ENCODE measurements at places on chromosomes 11 and 22.

- no peak for DNase-seq
Observed at GRCh38 chr11:34727228-34727737, 106.4 kb downstream of the EHF start.

GRCh38 chr11:117946842-117947526 lies 17.8 kb upstream of the TMPRSS13 start:
- DNase-seq = peak; percentile 63

GRCh38 chr22:20957683-20958431 lies 9.2 kb upstream of the AIFM3 start:
- no peak for DNase-seq

DNA sequence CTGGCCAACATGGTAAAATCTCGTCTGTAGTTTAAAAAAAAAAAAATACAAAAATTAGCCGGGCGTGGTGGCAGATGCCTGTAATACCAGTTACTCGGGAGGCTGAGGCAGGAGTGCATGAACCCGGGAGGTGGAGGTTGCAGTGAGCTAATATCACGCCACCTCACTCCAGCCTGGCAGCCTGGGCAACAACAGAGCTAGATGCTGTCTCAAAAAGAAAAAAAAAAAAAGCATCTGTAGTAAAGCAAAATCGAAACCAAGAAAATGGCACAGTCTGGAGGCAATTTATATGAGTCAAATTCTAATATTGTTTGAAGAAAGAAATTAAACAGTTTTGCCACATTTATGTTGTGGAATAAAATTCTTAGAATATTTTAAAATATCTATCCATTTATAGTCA lies 365.0 kb upstream of the CHORDC1 start:
- no peak for DNase-seq

DNA sequence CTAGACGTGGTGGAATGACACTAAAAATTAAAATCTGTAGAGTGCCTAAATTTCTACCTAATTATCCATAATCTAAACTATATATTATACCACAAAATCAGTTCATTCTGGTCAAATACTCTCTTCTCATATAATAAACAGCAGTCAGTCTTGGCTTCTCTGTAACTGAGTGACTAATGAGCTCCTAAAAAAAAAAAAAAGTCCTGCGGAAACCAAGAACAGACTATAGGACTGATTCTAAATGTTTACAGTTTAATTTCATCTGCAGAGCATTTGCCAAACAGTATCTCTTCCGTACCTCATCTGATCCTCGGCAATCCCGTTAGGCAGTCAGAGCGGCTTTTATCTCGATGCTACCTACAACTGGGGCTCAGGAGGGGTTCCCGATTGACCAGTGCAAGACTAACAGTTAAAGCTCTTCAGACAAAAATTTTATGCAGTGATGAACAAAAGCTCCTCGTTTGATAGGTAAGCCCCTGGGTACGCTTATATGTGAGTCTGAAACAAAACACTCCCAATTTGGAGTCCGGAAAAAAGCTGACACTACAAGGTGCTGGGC lies 686 bp downstream of the KIF18A start:
- no peak for DNase-seq

DNA sequence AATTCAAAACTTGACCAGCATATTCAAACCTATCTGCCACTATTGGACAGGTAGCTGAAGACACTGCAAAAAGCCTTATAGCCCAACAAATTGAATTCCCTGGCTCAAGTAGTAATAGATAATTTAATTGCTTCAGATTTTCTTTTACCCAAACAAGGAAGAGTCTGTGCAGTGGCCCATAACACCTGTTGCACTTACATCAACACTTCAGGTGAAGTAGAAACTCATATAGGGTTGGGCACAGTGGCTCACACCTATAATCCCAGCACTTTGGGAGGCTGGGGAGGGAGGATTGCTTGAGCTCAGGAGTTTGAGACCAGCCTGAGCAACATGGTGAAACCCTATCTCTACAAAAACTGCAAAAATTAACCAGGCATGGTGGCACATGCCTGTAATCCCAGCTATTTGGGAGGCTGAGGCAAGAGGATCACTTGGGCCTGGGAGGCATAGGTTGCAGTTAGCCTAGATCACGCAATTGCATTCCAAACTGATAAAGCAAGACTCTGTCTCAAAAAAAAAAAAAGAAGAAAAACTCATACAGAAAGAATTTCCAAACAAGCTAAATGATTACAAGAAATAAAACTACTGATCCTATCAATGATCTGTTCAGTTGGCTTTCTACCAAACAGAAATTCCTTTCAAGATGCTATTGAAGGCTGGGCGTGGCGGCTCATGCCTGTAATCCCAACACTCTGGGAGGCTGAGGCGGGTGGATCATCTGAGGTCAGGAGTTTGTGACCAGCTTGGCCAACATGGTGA lies 9.5 kb downstream of the FOLR3 start:
- DNase-seq = no peak

DNA sequence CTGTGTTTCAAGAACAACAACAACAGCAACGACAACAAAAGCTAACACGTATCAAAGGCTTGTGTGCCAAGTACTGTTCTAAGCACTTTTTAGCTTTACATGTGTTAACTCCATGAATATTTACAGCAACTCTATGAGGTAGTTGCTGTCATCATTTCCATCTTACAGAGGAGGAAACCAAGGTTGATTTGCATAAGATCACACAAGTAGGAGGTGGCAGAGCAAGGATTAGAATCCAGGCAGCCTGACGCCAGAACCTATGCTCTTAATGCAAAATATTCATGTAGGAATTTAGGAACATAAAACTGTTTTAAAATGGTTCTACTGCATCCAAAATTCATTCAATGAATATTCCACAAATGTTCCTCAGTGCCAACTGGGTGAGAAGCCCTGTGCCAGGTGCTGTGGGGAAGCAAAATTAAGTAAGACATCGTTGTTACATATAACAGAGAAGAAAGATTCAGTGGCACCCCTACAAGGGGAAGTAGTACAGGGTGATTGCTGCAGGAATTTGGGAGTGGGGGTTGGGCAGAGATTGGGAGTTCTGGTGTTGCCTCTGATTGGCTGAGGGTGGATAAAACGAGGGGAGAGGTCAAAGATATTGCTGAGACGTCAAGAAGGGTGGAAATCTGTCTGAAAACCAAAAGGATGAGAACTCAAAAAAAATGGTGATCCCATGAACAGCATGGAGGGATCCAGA lies 86.1 kb upstream of the ARHGAP20 start:
- DNase-seq = no peak

Measured in stimulated activated CD4-positive, alpha-beta T cell treated with anti-CD3 and anti-CD28 coated beads, TNF-alpha, amount 100 ng/mL, for 4 hours (primary cell).